ENCODE measurements at places on chromosomes 1 and 21.

DNA sequence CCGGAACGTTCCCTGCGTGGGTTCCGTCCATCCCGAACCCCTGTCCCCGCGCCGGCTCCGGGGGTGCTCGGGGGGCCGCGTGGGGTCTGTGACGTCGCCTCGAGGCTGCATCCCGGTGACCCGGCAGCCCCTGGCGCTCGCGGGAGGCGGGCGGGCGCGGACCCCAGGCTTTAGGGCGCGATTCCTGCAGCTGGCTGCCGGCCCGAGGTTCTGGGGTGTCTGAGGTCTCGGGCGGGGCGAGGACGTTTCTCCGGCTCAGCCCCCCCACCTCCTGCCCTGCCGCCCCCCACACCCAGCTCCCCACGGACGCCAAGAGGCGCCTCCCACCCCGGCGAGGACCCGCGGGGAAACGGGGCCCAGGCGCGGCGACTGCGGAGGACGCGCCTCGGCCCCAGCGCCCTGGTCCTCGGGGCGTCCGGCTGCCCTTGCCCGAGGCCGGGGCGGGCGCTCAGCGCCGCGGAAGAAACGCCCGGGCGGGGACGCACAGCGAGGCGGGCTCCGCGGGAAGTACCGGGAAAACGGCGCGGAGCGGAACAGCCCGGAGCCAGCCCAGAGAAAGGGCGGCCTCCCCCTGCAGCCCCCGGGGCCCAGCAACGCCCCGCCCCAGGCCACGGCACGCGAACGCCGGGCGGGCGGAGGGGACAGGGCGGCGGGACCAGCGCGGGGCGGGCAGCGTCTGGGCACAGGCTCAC lies 1.3 kb upstream of the PCBP3 start:
- DNase-seq: no peak

- DNase-seq: no peak
Measured at GRCh38 chr1:197439708-197440280, 171.7 kb downstream of the CRB1 start.

GRCh38 chr1:155008015-155008941 lies 5.7 kb downstream of the ZBTB7B start:
- DNase-seq: no peak

DNA sequence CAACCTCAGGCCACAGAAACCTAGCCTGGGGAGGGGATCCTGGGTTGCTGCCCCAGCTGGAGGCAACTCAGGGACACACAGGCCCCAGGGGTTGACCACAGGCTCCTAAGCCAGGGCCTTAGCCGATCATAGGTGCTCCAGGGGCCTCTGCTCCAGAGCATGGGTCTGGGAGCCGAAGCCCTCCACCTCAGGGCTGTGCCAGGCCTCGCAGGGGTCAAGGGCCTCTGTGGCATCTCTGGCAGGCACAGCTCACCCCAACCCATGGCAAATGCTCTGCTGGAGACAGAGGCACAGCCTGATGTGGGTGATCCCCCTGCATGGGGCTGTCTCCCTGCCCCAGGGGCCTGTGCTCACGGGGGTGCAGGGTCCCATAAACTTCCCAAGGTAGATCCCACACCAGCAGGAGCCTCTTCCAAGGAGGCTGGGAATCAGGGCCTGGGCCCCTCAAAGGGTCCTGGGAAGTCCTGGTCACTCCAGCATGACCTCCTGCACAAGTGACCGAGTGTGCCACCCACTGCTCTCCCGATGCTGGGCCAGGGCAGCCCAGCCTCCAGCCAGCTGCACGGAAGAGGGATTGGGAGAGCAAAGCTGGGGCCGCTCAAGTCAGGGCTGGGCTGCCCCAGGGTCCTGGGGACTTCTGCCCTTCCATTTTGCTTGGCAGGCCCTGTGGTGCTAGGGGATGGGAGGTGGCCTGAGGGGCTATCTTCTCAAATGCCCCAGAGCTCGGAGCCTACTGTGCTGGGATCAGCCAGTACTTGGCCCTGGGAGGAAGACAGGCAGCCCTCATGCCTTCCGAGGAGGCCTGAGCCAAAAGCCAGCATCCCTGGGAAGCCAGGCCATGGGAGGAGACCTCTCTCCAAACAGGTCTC lies 22.2 kb upstream of the PRSS38 start:
- DNase-seq: no peak

GRCh38 chr1:119711804-119712341 lies at the start of gene PHGDH:
PHGDH (plus strand) TSS chr1:119711934; CDS start chr1:119712023, 89 bp downstream.
- DNase-seq: peak; percentile 84

DNA sequence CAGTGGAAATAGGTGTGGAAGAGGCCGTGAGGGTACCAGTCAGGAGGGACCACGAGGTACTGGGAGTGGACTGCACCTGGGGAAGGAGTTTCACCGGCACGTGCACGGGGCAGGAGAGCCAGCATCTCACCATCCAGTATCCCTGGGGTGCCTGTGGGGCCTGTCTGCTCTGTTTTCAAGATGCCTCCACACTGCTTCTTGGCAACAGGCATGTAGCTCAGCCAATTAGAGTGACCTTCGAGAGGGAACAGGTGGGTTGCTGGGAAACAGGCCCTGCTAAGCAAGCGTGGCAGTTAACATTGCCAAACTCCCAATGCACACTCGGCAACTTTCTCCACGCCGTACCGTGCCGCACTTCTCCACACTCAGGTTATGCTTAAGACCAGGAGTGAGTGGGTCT lies 17.7 kb downstream of the KCNC4 start:
- no peak for DNase-seq

DNA sequence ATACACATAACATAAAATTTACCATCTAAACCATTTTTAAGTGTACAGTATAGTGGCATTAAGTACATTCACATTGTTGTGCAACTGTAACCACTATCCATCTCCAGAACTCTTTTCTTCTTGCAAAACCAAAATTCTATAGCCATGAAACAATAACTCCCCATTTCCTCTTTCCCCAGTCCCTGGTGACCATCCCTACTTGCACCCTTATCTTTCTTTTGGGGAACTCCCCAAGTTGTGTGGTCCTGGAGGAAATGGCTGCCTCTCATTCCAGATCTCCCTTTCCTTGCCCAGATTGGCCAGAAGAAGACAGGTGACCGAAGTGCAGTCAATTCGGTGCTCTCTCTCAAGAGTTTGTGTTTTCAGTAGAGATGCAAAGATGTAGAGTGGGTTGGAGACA lies 389.6 kb upstream of the C1orf87 start:
- no peak for DNase-seq

- no peak for DNase-seq
Measured at GRCh38 chr1:236058141-236058934, 6.6 kb downstream of the NID1 start.

DNA sequence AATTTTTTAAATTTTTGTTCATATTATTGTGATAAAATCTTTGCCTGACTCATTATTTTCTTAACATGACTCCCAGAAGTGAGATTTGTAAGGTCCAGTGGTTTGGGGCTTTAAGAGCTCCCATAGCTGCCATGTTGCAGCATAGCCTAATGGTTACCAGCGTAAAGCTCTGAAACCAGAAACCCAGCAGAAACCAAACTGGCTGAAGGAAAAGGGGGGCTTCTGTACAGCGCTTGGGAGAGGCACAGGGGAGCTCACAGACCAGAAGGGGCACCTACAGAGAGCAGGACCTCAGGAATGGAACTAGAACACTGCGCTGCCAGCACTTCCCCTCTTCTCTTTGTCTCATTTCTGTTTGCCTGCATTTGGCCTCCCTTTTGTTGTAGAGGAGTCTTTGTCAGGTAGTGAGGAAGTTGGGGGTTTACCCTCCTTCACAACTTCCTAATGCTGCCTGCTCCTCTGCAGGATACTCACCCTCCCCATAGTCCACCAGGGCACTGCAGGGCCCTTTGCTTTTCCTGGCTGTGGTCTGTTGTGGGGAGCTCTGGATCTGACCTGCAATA lies 2.6 kb upstream of the PYCR2 start:
- DNase-seq: no peak

DNA sequence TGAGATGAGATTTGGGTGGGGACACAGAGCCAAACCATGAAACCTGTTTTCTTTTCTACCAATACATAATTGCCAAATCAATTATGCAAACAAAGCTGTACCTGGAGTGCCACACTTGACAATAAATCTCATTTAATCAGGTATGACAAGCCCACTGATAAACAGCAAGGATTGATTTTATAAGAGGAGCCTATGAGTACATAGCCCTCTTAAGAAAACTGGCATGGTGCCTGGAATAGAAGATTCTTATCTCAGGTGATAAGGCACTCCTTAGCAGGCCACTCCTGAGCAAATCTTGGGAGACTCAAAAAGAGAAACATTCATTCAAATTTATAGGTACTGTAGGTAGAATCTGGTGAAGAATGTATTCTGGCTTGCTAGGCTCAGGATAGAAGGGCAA lies 28.6 kb upstream of the PDE4B start:
- no peak for DNase-seq

- DNase-seq: no peak
Measured at GRCh38 chr1:52767596-52768280, 41.5 kb downstream of the ZYG11B start.

DNA sequence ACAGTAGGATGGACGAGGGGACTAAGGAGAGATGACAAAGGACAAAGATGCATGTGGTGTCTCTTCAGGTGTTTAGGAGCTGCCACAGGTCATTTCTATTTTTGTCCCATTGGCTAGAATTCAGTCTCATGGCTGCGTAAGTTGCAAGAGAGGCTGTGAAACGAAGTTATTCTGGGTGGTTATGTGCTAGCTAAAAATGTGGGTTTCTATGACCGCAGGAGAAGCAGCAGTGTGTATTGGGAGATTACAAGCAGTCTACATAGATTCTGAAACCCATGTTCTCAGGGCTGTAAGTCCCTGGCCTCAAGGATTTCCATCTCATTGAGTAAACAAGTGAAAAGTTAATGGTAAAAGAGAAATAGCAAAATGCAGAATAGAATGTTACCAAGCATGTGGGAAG lies 110.7 kb downstream of the SPATA46 start:
- DNase-seq: no peak

DNA sequence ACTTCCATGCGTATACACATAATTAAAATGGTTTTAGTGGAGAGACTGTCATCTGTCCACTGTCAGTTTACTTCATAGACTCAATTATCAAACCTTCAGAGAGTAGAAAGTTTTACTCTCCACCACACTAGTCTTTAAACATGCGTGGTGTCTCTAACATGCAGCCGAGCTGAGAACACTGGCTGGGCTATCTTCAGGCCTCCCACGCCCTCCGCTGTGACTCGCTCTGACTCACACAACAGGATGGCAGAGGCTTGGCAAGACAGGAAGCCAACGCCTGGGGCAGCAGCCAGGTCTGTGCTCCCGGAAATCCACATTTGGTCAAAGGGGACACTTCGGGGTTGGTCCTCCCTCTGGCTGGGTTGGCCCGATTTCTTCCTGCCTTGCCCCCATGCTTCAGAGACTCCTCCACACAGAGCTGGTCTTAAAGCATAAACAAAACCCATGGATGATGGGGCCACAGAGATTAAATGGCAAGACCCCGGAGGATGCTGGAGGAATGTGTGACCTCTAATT lies 22.7 kb upstream of the IFNGR2 start:
- DNase-seq: no peak

DNA sequence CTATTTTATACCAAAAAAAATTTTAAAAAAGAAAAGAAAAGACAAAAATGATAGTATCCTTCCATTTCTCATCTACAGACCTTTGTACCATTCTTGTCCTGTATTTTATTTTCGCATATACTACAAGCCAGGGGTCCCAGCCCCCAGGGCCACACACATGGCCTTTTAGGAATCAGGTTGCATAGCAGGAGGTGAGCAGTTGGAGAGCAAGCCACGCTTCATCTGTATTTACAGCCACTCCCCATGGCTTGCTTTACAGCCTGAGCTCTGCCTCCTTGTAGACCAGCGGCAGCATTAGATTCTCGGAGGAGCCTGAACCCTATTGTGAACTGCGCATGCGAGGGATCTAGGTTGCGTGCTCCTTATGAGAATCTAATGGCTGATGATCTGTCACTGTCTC lies 39.8 kb downstream of the RASSF5 start:
- DNase-seq: no peak

DNA sequence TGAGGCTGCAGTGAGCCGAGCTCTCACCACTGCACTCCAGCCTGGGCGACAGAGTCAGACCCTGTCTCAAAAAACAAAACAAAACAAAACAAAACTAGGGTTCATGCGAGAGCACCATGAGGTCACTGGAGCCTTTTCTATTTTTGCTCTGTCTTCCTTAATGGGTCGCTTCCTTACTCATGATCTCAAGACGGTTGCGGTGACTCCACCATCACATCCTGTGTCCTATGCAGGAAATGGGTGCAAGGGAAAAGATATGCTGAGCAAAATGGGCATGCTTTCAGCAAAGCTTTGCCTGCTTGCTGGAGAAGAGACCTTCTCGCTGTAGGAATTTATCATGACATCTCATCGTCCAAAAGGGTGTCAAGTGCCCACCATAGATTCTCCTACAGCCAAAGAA lies 36.4 kb downstream of the WNT9A start:
- DNase-seq: no peak

DNA sequence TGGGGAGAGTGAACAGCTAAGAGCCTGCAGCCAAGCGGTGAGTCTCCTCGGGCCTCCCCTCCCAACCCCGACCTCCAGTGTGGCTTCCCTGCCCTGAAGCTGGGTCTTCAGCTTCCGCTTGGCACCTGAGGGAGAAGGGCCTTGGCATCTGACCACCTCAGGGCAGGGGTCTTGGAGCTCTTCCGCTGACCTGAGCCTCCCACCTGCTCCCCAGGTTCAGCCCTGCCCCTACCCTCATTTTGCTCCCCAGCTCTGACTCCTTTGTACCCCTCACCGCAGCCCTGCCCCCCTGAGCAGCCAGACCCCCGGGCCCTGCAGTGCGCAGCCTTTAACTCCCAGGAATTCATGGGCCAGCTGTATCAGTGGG lies 4.9 kb downstream of the ADAMTSL4 start:
- DNase-seq: no peak
